ENCODE measurements at places on chromosomes 11 and 22. TPM values are rescaled to one million over a fixed set of nuclear protein-coding genes. Genes with fewer than 3 reads are reported as not detected.

Gene BEST1
- 11.0 TPM for total RNA-seq

Gene OTOG
- not detected for total RNA-seq

Gene LRP5
- total RNA-seq = 70.2 TPM

- no peak for DNase-seq
Measured at GRCh38 chr11:64858467-64859263, 14.2 kb upstream of the CDC42BPG start.

GRCh38 chr11:82980292-82980691, 78.8 kb downstream of the DDIAS start:
- DNase-seq = no peak
